ENCODE measurements at places on chromosomes 12 and 14.
A peak's percentile ranks its signal among the peaks of the same experiment; 100 is the strongest.

- DNase-seq = peak; percentile 55
These were observed at the start of gene GLS2 for GRCh38 chr12:56488041-56488955. Gene GLS2 (minus strand): TSS chr12:56488161. CDS start chr12:56488118, 43 bp downstream.

DNA sequence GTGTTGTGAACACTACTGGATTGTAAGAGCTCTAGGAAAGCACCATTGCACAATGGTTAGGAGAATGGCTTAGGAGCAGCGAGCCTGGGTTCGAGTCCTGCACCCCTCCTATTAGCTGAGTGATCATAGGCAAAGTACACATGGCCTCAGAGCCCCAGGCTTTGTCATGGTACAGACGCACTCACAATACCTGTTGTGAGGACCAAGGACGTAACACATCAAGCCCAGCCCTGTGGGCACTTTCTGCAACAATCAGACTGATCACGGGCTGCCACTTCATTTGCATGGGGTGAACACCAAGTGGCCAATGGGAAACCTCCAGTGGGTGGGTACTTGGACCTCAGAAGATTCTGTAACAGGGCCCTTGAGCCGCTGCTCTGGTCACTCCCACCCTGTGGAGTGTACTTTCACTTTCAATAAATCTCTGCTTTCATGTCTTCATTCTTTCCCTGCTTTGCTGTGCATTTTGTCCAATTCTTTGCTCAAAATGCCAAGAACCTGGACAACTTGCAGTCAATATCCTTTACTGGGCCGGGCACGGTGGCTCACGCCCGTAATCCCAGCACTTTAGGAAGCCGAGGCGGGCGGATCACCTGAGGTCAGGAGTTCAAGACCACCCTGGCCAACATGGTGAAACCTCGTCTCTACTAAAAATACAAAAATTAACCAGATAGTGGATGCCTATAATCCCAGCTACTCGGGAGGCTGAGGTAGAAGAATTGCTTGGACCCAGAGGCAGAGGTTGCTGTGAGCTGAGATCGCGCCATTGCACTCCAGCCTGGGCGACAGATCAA lies 28.2 kb downstream of the GLRX5 start:
- DNase-seq = no peak

- DNase-seq = no peak
These were observed 42.3 kb upstream of the EML1 start for GRCh38 chr14:99750746-99751450.

- DNase-seq = no peak
These were observed 42.4 kb upstream of the BDKRB2 start for GRCh38 chr14:96162265-96162664.

GRCh38 chr12:71726548-71726947 lies 28.1 kb upstream of the RAB21 start:
- no peak for DNase-seq

GRCh38 chr14:91858536-91859275 lies 8.6 kb downstream of the TC2N start:
- DNase-seq = no peak

- no peak for DNase-seq
These were observed 375.5 kb downstream of the RAD51B start for GRCh38 chr14:68195126-68195525.

- DNase-seq = peak; percentile 43
These were observed 4.5 kb downstream of the HOXC10 start for GRCh38 chr12:53989227-53990113.

- DNase-seq = no peak
These were observed 166.0 kb downstream of the IPO8 start for GRCh38 chr12:30529489-30530269.
